Regular cardiac myocyte (primary cell): ENCODE measurements at places on chromosomes 13 and 19. TPM values are rescaled to one million over a fixed set of nuclear protein-coding genes. Genes with fewer than 3 reads are reported as not detected.

Gene POGLUT2
- total RNA-seq = 24.0 and 25.5 TPM in 2 replicates

Gene SCEL
- not detected in 2 replicates for total RNA-seq

Gene CD79A
- total RNA-seq = 0.19 TPM in 1 of 2 replicates, not detected in the other

Gene BCAM
- 5.4 and 8.2 TPM in 2 replicates for total RNA-seq

Gene ZNF728
- 0.19 and 1.1 TPM in 2 replicates for total RNA-seq

Gene ERCC1
- 78.6 and 164 TPM in 2 replicates for total RNA-seq

Gene RAVER1
- total RNA-seq = 4.2 and 11.3 TPM in 2 replicates

Gene ZNF880
- total RNA-seq = 28.8 and 31.0 TPM in 2 replicates
